ENCODE measurements at places on chromosomes 16 and 17.

DNA sequence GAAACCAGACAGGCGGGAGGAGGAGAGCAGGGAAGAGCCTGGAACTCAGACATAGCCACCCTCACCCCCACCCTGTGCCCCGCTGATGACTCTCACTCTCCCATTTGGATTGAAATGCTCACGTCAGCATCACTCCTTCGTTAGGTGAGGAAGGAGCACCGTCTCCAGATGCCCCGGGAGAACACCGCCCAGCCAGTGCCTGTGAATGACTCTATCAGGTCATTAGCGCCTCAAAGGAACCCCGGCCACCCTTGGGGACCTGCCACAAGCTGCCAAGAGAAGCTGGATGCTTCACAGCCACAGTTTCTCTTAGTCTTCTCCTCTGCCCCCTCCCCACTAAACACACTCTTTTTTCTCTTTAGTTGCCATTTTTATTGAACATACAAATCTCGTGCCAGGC is 66.0 kb downstream of the CACNG3 start:
- no peak for DNase-seq

DNA sequence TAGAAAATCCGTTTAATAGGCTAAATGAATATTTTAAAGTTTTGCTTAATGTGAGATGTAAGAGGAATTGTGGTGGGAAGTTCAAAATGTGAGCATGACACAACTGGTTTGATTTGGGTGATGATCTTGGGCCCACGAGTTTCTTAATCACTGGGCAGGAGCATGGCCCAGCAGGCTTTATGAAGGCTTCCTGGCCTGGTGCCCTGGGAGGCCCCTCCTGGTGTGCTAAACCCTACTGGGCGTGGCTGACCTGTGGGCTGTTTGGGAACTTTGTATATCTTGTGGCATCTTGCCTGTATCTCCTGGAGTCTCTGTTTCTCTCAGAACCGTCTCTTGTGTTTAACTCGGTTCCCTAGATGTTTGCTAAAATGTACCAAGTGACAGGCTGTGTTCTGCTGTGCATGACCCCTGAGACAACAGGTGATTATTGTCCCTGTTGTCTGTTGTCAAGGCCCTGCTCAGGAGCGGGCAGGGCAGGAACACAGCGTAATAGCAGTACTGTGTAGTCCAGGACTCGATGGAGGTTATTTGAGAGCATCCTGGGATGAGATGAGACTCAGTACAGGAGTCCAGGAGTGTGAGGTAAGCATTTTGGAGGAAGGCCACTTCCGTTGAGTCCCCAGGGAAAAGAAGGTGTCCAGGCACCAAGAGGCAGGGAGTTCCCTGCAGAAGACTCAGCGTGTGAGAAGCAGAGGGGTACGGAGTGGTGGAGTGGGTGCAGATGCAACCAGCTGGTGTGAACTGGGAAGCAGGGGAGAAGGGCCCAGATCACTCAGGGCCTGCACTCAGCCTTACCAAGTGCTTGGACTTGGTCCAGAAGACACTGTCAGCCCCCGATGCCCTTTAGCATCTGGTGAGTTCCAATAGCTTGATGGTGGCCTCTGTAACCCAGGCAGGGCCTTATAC is 48.5 kb downstream of the B9D1 start:
- DNase-seq, result no peak

- no peak for DNase-seq
Observed at GRCh38 chr17:48451489-48451888, 21.5 kb upstream of the SKAP1 start.

DNA sequence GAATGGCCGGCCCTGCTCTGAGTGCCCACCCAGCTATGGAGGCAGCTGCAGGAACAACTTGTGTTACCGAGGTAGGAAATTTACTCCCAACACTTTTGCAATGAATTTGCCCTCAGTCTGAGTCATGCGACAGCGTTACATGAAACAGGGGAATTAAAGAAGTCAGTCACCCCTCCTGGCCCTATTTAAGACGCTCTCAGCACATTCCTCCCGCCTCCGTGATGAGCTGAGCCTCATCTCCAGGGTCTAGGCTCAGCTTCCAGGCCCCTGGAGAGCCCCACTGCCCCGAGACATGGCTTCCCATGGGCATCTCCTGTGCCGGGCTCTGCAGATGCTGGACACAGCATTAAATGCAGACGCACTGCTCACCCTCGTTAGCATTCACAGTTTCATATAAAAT is 35.0 kb downstream of the CRISPLD2 start:
- no peak for DNase-seq

DNA sequence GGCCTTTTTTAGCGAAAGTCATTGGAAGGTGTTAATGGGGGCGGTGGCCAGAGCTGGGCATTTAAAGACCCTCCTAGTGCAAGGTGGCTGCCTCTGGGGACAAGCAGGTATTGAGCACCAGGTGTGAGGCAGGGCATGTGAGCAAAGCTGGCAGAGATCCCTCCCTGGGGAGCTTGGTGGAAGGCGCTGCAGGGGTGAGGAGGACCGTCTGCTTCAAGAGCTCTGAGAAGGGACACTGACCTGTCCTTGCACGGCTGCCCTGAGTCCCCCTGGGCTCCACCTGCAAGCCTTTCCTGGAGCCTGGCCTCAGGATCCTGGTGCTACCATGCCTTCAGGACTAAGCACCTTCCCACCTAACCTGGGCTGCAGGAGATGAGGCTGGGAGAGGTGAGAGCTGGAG is 127.0 kb upstream of the CIBAR2 start:
- no peak for DNase-seq

GRCh38 chr16:2013527-2013926 is 3.9 kb upstream of the ZNF598 start:
- DNase-seq, result no peak

DNA sequence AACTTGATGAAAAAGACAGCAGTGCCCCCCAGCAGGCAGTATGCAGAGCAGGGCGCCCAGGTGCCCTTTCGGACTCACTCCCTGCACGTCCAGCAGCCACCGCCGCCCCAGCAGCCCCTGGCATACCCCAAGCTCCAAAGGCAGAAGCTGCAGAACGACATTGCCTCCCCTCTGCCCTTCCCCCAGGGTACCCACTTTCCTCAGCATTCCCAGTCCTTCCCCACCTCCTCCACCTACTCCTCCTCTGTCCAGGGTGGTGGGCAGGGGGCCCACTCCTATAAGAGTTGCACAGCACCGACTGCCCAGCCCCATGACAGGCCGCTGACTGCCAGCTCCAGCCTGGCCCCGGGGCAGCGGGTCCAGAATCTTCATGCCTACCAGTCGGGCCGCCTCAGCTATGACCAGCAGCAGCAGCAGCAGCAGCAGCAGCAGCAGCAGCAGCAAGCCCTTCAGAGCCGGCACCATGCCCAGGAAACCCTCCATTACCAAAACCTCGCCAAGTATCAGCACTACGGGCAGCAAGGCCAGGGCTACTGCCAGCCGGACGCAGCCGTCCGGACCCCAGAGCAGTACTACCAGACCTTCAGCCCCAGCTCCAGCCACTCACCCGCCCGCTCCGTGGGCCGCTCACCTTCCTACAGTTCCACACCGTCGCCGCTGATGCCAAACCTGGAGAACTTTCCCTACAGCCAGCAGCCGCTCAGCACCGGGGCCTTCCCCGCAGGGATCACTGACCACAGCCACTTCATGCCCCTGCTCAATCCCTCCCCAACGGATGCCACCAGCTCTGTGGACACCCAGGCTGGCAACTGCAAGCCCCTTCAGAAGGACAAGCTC is 43.2 kb downstream of the SREBF1 start:
- DNase-seq, result no peak

DNA sequence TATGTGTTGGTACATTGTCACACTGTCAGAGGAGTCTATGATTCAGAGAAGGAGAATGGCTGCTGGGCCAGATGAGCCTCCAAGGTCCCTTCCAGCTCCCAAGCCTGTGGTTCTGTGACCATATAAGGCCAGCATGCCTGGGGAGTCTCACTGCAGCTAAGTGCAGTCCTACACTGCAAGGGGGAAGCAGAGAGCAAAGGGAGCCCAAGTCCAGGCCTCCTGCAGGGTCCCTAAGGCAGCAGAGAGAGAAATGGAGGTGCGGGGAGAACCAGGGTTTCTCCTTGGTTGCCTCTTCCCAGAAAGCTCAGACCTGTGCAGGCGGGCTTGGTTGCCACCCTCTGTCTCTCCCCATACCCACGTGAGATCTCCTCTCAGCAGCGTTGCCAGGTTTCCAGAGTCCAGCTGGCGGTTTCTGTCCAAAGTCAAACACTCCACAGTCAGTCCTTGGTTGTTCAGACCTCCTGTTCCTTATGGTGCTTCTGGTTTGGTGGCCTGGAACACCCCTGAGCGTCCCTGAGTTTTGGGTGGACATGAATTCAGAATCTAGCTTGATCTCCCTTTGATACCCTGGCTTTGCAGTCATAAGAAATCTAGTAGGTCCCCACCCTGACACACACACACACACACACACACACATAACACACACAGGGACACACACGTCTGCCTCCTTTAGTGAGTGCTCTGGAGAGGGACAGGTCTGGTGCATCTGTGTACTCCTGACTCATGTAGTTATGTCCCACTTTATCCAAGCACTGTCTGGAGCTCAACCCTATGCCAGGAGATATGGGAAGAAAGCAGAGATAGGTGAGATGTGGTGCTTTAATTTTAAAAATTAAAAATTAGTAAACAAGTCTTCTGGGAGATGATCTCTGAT is 78.8 kb downstream of the GNAO1 start:
- DNase-seq, result no peak

- DNase-seq, result no peak
Observed at GRCh38 chr17:67452681-67453554, 75.8 kb downstream of the PITPNC1 start.

DNA sequence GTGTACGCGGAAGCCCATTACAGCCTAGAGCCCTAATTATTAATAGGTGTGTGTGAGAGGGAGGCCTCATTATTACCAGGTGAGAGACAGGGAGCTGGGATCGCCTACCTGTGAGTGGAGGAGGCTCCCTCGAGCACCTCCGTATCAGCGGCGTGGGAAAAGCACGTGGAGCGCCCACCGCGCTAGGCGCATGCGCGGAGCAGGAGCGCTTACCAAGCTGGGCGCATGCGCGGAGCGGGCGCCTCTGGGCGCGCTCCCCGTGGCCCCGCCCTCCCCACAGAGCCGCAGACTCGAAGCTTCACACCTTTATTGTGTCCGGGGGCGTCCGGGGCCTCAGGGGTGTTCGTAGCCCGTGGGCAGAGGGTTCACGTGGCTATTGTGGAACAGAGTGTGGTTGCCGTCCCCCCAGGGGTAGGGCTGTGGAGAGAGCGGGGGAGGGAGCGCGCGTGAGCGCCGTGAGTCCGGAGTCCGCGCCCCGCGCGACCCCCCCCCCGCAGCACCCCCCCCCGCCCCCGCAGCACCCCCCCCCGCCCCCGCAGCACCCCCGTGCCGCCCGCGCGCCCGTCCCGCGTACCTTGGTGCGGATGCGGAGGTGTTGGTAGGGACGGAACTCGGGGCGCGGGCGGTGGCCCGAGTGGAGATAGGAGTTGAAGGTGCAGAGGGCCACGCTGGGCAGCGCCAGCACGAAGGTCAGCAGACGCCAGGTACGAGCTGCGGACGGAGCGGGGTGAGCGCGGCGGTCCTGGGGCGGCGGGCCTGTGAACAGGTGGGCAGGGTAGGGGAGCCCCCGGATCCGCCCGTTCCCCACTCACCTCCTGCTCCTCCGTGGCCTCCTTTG is 500 bp downstream of the COX6A2 start:
- DNase-seq, result peak; percentile 15

GRCh38 chr17:14575471-14575953 is 274.6 kb downstream of the HS3ST3B1 start:
- no peak for DNase-seq

DNA sequence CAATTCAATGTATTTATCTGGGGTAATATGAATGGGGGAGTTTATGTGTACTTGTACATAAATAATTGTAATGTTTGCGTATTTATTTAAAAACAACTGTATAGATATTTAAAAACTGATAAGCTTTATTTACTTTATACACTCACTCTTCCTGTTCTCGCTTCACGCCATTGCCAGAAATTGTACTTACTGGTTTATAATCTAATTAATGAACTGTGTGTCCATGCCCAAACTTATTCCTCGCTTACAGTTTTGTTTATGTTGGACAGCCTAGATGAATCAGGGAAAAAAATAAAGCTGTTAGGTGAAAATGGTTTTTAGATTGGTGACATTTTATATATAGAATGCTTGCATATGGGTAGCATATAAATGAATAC is 30.8 kb downstream of the AATF start:
- no peak for DNase-seq

DNA sequence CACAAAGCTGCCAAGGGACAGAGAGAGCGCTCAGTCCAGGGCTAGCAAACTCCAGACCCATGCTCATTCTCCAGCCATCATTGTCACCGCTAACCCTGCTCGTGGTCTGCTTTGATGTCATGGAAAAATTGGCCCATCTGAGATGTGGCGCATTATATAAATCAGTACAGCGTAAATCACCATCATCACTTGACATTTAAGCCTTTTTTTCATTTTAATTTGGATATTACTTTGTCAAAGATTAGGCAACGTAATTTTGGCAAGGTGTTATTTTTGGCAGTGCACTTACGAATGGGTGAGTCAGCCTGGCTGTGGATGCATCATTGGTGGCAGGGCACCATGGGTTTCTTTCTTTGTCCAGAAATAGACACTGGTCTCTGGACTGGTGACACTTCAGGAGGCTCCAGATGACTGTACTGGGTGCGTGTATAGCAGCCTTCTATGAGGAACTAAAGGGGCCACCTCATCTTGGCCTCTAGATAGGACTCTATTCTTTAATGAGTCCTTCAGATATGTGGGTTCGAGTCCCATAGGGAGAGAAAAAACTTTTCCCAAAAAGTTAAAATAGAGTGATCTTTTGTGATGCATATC is 166.3 kb downstream of the MSI2 start:
- DNase-seq, result no peak

DNA sequence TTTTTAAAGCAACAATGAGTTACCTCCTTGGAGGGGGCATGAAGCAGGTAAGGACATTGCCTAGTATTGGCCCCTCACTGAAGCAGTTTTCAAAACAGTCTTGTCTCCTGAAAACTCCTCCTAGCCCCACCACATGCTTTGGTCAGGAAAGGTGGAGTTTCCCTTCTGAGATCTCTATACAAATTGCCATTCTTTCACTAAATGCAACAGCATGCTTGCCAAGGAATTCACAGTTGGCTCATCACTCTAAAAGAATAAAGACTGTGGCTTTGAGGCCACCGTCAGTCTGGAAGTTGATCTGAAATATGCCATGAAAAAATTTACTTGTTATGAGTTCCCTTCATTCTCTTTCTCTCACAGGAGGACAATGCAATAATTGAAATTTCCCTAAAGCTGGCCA is 4.2 kb downstream of the TTC19 start:
- no peak for DNase-seq

DNA sequence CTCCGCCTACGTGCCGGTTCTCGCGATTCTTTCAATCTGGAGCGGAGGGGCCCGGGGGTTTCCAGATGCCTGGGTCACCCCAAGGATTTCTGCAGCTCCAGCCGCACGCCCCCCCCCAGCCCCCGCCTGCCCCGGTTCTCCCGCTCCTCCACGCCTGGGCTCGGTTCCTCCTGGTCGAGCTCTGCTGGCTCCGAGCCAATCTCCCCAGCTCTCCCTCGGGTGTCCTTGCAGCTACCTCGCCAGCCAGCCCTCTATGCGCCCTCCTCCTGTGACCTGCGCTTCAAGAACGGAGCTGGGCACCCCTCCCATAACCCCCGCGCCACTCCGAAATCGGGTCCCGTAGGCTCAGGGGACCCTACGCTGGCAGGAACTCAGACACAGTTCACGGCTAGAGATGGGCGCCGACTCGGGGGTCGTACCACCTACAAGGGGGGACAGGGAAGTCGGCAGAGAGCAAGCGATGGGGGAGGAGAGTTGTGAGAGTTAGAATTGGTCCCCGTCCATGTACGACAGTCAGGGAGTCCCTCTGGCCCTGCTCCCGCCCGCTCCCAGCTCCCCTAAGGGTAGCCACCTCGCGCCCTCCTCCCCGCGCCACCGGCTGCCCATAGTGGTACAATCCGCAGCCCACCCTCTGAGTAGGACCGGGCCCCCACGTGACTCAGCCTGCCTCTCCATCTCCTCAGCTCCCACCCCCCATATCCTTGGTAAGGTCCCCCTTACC is 961 bp downstream of the FGF11 start:
- DNase-seq, result no peak
